Neural crest cell (in vitro differentiated cells): ENCODE measurements at places on chromosomes 5 and 9. TPM values are rescaled to one million over a fixed set of nuclear protein-coding genes. Genes with fewer than 3 reads are reported as not detected.

Gene PCA3
- total RNA-seq = not detected in 2 replicates

GRCh38 chr9:136049491-136050265 is 45.4 kb downstream of the NACC2 start:
- H3K4me1 ChIP-seq = peaks cover 10% of the 10 kb centered on the region
- no peaks in the 10 kb centered on the region for H3K27me3 ChIP-seq
- H3K36me3 ChIP-seq = no peaks in the 10 kb centered on the region
- H3K4me3 ChIP-seq = no peak overlapping the region
- no peak for DNase-seq

- H3K27ac ChIP-seq = no peak overlapping the region
- no peak for DNase-seq
- H3K36me3 ChIP-seq = no peaks in the 10 kb centered on the region
- no peak overlapping the region for H3K4me3 ChIP-seq
Measured at GRCh38 chr5:95925939-95926338, 35.7 kb downstream of the ELL2 start.

GRCh38 chr5:56666901-56667300 is 148.4 kb upstream of the MAP3K1 start:
- H3K4me1 ChIP-seq = peaks cover 24% of the 10 kb centered on the region
- no peak for DNase-seq
- no peak overlapping the region for H3K4me3 ChIP-seq
- no peaks in the 10 kb centered on the region for H3K27me3 ChIP-seq

GRCh38 chr9:133874060-133874657 is 118.0 kb downstream of the VAV2 start:
- H3K27ac ChIP-seq = peak overlapping the region; percentile 35
- no peaks in the 10 kb centered on the region for H3K27me3 ChIP-seq
- H3K36me3 ChIP-seq = no peaks in the 10 kb centered on the region
- no peak for DNase-seq
- no peak overlapping the region for H3K4me3 ChIP-seq
- peaks cover 40% of the 10 kb centered on the region for H3K4me1 ChIP-seq

DNA sequence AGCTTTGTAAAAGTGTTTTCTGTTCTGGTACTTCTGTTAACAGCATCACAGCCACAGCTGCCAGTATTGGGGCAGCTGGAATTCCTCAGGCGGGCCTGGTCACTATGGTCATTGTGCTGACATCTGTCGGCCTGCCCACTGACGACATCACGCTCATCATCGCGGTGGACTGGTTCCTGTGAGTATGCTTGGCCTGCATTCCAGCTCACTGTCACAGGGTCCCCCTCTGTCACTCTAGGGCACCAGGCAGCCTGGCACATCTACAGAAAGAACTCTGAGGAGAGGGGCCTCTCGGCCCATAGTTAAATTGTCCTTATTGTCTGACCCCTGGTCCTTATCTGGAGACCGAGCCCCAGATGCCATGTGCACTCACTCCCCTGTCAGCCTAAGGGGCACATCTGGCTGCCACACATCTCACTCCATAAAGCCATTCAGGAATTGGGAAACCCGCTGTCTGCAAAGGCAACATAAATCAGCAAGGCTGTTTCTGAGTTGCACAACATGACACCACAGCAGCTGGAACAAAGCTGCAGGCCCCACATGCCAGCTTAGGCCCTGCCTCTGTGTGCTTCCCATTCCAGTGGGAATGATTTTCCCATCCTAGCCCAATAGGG is 77.5 kb downstream of the SLC1A3 start:
- H3K27ac ChIP-seq = no peak overlapping the region
- no peaks in the 10 kb centered on the region for H3K36me3 ChIP-seq
- no peaks in the 10 kb centered on the region for H3K4me1 ChIP-seq
- no peak overlapping the region for H3K4me3 ChIP-seq

DNA sequence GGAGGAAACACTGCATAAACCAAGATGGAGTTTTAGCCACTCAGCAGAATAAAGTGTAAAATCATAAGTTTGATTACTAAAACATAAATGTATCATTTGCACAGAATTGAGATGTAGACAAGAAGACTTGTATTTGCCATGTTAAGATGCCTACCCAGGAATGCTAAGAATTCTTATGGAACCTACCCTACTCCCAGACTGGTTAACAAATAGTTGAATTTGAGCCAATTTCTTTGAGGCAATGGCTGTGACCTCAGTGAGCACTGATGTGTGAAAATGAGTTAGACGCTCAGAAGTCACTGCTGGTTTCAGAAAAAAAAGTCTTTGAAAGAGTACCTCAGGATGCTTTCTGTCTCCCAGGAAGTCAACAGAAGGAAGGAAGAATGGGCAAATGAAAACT is 95.6 kb downstream of the ESM1 start:
- no peak for DNase-seq
- no peaks in the 10 kb centered on the region for H3K36me3 ChIP-seq
- H3K27ac ChIP-seq = no peak overlapping the region
- peaks cover 17% of the 10 kb centered on the region for H3K27me3 ChIP-seq
- no peak overlapping the region for H3K4me3 ChIP-seq

- no peaks in the 10 kb centered on the region for H3K27me3 ChIP-seq
- peaks cover 8% of the 10 kb centered on the region for H3K4me1 ChIP-seq
- H3K36me3 ChIP-seq = peaks cover 6% of the 10 kb centered on the region
- no peak for DNase-seq
Measured at GRCh38 chr5:95035891-95036685, 248.8 kb downstream of the MCTP1 start.

- H3K4me1 ChIP-seq = peaks cover 5% of the 10 kb centered on the region
- DNase-seq = no peak
- no peaks in the 10 kb centered on the region for H3K27me3 ChIP-seq
- no peaks in the 10 kb centered on the region for H3K36me3 ChIP-seq
- no peak overlapping the region for H3K27ac ChIP-seq
Measured at GRCh38 chr5:102583276-102584124, 84.7 kb upstream of the SLCO6A1 start.

Gene GDNF
- total RNA-seq = 0.30 and 0.65 TPM in 2 replicates

DNA sequence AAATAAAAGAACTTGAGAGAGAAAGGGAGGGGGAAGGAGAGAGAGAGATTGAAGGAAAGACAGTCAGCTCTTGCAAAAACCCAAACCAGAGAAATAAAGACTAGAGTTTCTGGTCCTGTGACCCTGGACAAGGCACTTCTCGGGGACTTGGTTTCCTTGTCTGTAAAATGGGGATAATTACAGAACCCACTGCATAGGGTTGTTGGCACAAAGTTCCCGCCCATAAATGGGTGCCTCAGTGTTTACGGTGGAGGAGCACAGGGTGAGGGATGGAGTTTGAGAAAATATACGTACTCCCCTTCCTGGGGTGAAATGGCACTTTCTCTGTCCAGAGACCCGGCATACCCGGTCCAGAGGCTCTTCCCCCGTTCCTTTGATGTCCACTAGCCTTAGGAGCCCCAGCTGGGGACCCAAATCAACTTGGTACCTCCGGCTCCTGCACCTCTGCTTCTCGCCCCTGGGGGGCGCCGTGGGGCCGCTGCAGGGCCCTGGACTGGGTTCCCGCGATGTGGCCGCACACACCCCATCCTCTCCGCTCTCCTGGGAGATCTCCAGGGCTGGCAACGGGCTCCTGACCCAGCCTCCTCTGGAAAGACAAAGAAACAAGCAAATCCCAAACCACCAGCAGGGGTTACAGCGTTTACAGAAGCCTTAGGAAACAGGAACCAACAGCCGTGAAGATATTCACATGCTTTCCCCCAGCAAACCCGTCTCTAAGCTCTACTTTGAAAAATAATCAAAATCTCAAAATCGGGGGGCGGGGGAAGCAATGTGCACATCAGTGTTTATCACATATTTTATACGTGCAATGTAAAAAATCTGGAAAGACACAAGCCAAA is 26.3 kb downstream of the PTGES start:
- peak; percentile 72 for DNase-seq
- H3K27ac ChIP-seq = no peak overlapping the region
- H3K4me3 ChIP-seq = no peak overlapping the region
- H3K4me1 ChIP-seq = peaks cover 4% of the 10 kb centered on the region
- no peaks in the 10 kb centered on the region for H3K36me3 ChIP-seq

Gene PCDHGA12
- 1.5 and 1.8 TPM in 2 replicates for total RNA-seq

- no peaks in the 10 kb centered on the region for H3K36me3 ChIP-seq
- no peak overlapping the region for H3K27ac ChIP-seq
- H3K27me3 ChIP-seq = peaks cover 11% of the 10 kb centered on the region
- no peak overlapping the region for H3K4me3 ChIP-seq
- H3K4me1 ChIP-seq = no peaks in the 10 kb centered on the region
Measured at GRCh38 chr5:174777111-174777510, 52.7 kb downstream of the MSX2 start.
